Epithelial cell of proximal tubule (primary cell): ENCODE measurements at places on chromosomes 2 and 18.
A peak's percentile ranks its signal among the peaks of the same experiment; 100 is the strongest.

- DNase-seq = no peak
Observed at GRCh38 chr2:176834226-176834625, 378.4 kb upstream of the HNRNPA3 start.

DNA sequence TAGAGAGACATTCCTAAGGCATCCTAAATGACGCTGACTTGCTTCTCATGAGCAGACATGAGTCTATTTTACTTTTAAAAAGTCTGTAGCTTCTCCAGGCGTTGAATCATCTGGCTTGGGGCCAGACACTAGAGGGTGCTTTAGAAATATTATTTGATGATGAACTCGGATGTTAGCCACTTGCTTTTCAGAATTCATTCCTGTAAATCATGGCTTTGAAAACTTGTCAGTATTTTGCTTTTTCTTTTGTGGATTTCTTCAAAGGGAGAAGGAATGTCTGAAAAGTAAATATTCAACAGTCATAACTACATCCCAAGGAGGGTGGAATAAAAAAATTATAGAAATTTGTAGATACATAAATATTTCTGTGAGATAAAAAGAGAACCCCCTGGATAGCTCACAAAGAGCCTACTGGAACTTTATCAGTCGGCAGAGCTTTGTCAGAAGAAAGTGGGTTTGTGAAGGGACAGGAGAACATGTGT, 370.8 kb downstream of the OSR1 start:
- DNase-seq = peak; percentile 15

DNA sequence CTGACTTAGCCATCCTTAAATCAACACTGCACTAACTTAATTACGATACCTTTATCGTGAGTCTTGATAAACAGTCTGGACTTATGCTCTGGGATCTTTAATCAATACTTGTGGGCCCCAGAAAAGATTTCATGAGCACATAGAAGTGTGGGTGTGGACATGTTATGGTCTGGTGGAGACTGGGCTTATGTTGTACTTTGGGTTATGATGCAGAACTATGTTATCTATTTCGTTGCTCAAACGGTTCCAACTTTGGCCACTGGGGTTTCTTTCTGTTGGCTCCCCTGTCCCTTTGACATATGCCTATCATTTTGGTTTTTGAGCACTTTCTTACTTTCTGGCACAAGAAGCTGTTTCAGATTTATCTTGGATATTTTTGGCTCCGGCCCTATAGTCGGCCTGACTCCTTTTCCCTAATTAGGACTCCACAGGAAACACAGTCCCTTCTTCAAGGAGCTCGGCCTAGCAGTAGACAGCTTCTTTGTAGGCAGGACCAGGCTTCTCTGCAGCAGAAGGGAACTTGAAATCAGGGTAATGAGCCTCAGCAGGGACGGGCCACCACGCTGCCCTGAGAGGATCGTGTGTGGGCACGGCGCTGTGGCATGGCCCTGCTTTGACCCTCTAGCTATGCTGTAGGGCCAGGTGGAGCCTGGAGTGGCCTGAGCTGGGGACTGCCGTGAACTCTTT, 54.6 kb upstream of the TXNDC2 start:
- DNase-seq = no peak

- DNase-seq = no peak
Observed at GRCh38 chr2:223084873-223085272, 32.9 kb downstream of the KCNE4 start.

- no peak for DNase-seq
Observed at GRCh38 chr18:399631-400135, 100.8 kb downstream of the COLEC12 start.

- no peak for DNase-seq
Observed at GRCh38 chr2:190679813-190680591, 31.1 kb downstream of the NAB1 start.

GRCh38 chr2:81739966-81740365, 1435.4 kb upstream of the LRRTM1 start:
- no peak for DNase-seq

DNA sequence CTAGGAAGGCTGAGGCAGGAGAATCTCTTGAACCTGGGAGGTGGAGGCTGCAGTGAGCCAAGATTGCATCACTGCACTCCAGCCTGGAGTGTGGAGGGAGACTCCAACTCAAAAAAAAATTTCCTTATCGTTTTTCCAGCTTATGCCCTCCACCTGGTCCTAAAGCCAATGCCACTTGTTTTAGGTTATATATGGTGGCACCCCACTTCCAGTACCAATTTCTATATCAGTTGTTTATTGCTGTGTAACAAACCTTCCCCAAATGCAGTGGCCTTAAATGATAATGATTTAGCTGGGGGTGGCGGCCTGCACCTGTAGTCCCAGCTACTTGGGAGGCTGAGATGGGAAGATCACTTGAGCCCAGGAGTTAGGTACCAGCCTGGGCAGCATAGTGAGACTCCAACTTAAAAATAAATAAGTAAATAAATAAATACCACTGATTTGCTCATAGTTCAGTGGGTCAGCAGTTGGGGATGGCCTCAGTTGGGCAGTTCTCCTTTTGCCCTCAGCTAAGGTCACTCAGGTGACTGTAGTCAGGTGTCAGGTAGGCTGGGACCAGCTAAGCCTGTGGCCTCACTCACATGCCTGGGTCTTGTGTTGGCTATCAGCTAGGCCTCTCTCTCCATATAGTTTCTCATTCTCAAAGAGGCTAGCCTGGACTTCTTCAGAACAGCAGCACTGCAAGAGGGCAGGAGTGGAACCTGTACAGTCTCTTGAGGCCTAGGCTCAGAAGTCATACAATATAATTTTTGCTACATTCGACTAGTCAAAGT, 113.7 kb upstream of the GATA6 start:
- no peak for DNase-seq

GRCh38 chr2:64574871-64575270, 50.7 kb downstream of the AFTPH start:
- DNase-seq = no peak

DNA sequence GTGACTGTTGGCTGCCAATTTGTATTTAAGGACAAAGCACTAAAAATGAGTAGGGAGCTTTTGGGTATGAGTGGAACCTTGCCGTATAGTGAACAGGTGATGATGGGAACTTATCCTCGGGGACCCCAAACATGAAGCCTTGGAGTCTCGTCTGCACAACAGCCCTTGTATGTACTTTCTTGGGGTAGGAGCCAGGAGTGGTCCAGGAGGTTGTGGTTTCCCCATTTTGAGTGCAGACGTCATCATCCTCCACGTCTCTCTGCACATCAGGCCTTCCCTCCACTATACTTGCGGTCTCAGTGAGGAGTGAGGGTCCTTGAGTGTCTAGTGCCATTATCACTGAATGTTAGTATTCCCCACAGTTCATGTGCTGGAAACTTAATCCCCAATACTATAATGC, 101.5 kb upstream of the HS6ST1 start:
- no peak for DNase-seq

DNA sequence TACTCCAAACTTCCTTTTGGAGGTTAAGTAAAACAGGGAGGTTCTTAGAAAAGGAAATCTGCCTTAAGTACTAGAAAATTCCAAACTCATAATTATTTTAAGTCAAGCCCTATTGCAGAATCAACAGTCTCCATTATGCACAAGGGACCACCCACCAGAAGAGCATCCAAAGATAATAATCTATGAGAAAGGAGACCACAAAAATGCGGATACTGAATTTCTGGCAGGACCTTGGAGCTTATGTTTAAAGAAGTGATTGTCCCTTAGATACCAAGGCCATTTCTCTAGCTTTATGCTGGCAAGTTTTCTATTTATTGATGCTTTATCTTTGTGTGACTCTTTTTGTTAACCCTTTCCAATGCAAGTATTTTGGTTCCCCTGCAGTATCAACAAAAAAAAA, 404.0 kb upstream of the MMADHC start:
- no peak for DNase-seq

GRCh38 chr2:55962915-55963314, 39.3 kb upstream of the EFEMP1 start:
- DNase-seq = no peak

GRCh38 chr2:8583400-8584173, 98.3 kb upstream of the ID2 start:
- peak; percentile 47 for DNase-seq

DNA sequence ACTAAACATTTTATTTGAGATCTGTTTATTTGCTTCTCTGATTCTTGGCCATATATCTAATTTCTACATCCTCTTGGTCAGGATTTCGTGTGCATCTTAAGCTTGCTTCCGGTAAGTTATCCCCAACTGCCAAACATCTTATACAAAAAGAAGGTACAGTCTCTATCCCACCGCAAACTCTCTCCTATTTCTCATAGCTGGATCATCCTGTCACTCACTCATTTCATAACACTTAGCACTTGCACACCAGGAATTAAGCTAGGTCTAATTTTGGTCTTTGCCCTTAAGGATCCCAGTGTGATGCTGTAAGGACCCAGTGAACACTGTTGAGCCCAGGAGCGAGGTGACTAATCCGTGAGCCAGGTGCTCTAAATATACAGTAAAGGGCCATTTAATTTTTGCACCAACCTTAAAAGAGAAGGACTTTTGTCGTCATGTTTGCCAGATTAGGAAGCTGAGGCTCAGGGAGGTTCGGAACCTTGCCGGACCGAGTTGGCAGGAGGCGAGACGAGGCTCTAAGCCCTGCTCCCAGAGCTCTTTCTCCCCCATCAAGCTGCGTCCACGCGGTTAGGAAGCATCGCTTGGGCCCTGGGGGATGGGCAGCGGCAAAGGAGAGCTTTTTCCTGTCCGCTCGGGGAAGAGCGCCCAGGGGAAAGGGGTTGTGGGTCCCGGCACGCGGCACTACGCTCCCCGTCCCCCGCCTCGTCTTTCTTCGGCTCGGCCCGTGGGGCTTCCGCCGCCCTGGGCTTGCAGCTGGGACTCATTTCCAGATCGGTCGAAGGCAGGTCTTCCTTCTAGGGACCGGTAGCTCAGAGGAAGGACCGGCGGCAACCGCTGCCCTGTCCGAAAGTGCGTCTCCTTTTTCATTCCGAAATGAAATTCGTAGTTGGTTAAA, 4.1 kb upstream of the ITPRIPL1 start:
- no peak for DNase-seq

DNA sequence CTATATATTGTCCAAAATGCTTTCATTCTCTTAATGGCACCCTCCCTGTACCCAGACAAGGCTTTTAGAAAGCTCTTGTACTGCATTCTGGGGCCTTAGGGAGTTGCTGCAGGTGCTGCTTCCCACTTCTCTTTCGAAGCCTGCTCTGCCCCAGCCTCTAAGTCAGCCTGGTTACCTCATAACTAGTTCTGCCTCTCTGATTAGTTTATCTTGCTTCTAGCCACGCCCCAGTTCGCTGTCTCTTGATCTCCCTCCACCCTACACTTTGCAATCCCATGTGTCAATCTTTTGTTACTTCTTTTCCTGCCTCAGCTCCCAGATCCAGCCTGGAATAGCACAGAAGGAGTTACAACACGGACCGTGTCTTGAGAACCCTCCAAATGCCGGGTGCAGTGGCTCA, 13.8 kb upstream of the NCOA1 start:
- DNase-seq = no peak

DNA sequence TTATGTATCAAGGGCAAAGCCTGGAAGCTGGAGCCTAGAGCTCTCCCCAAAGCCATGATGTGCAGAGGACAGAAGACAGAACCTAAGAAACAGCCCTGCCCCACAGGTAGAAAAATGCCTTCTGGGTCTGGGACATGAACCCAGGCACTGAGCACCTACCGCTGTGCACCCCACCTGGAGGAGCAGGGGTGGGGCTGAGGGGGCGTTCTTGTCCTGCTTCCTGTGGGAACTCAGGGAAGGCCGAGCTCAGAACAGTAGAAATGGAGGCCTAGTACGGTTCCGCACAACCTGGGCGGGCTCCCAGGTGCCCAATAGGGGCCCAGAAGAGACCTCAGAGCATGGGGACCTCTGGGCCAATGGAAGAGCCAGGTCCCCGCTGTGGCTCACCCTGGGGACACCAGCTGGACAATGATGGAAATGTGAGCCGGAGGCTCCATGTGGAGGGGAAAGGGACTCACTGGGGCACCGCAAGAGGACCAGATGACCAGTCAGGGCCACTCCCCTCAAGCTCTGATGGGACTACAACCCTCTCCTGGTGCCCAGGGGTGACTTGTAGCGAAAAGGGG, 3.2 kb downstream of the CRACDL start:
- DNase-seq = no peak

- no peak for DNase-seq
Observed at GRCh38 chr2:113965228-113965627, 75.3 kb downstream of the ACTR3 start.

DNA sequence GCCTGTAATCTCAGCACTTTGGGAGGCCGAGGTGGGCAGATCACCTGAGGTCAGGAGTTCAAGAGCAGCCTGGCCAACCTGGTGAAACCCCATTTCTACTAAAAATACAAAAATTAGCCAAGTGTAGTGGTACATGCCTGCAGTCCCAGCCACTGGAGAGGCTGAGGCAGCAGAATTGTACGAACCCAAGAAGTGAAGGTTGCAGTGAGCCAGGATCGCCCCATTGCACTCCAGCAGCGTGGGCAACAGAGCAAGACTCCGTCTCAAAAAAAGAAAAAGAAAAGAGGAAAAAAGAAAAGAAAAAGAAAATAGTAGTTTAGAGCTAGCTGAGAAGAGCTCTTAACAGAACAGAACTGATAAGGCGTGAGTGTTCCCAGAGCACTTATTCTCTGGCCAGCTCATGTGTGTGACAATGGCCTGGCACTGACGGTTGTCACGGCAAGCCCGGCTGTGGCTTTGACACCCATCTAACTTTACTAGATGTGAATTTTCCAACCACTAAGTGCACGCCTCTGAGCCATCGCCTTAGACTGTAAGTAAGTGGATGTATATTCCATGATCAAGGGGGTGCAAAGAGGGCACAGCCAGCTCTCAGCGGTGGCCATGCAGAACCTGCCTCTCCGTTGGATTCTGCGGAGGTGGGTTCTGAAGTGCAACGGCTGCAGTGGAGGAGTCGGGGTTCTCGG, 80.0 kb downstream of the ZNF516 start:
- DNase-seq = no peak

- no peak for DNase-seq
Observed at GRCh38 chr2:220117025-220117424, 489.6 kb downstream of the SLC4A3 start.

- no peak for DNase-seq
Observed at GRCh38 chr2:184004289-184004947, 593.9 kb upstream of the ZNF804A start.

- no peak for DNase-seq
Observed at GRCh38 chr2:35606394-35606793, 749.2 kb upstream of the CRIM1 start.

DNA sequence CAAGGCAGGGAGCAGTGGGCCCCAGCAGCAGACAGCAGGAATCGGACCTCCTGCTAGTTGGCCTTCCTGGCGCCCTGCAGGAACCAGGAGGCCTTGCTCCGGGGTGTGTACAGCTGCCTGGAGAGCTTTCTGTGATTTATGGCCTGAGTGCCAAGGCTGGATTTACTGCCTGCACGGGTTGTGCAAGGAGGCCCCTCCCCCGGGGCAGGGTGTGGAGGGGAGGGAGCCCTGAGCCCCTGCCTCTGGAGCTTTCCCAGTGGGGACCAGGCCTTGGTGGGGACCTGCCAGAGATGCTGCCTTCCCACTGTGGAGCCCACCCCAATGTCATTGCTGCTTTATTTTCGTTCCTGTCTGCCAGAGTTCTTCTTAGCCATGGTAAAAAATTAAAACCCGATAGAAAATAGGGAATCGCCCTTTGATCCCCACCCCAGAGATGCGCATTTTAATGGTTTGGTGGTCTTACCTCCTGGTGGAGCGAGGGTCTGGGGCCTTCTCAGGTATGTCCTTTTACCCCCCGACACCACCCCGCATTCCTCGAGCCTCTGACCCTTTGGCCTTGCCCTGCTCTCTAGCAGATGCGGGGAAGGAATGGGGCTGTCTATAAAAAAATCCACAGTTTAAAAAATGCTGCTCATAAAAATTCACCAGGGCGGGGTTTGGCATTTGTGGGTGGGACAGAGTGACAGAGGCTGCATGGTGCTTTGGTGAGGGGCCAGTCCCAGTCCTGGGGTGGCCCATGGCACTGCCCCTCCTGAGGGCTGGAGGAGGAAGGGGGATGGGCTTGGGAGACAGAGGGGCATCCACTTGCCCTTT, 6.9 kb upstream of the RALB start:
- no peak for DNase-seq
